CD4-positive, alpha-beta memory T cell (primary cell): ENCODE measurements at places on chromosomes 6 and 20. TPM values are rescaled to one million over a fixed set of nuclear protein-coding genes. Genes with fewer than 3 reads are reported as not detected.

DNA sequence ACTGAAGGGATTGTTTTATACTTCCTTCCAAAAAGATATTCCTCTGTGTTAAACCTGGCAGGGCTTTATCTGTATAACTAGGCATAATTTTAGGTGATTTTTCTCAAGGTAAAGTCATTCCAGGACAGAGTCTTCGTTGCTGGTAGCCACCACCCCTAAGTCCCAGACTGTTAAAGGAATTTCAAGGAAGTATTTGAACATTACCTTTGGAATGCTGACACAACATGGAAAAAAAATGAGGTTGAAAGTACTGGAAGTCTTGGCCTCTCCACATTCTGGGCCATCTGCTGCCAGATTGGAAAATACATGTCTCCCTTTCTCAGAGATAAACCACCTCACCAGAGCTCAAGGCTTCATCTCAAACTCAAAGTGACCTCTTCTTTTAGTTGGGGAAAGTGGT is 27.0 kb upstream of the ETV7 start:
- no peak for DNase-seq

DNA sequence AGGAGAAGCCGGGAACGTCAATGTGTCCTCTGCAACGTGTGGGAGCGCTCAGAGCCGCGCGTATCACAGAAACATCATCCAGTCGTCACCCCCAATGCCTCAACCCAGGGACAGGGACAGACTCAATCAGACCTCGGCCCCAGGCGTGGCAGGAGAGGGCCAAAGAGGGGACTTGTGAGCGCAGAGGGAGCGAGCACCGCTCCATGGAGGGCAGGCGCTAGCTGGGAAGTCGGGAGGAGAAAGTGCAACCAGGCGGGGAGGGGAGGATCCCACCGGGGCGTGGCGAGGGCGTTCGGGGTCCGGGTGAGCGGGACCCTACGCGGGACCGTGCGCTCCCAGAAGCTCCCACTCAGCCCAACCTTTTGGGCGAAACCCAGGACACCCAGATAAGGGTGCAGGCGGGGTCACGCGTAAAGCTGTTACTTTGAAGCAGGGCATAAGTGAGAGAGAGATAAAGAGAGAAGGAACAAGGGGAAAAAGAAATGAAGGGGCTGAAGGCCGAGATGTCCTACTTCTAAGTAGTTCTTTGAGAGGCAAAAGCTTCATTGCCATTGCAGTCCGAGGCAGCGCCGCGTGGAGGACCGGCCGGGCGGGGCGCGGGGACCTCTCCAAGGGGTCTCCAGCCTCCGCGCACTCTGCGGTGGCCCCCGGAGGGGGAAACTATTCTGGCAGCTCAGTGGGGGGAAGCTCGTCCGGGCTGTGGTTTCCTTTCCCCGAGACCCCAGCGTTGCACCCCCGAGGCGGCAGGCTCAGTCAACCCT is 862 bp upstream of the SOBP start:
- peak; percentile 13 for DNase-seq

DNA sequence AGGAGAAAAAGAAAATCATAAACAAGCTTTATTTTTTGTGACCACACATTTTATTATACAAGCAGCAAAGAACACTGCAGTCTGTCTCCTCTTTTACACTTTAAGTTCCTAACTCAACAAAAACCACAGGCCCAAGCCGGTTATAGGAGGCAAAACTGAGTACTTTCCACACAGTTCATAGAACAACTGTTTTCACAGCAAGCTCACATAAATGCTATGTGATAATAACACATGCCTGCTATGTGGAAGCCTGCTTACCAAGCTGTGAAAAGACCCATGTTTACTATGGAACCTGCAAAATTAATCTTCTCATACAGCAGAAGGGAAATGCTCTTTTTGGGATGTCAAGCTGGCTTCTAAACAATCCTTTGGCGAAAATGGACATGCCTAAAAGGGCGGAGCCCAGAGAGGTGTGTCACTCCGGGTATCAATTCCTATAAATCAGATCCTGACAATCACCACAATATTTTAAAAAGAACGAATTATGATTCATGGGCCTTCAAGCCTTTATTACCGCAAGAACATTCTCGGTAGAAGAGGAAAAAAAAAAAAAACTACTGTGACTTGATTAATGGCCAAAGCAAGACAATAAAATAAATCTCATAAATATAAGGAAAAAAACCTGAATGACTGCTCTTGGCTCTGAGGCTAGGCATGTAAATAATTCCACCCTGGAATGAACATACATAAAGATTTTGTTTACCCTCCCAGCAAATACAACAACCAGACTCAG is 2.6 kb downstream of the TRERF1 start:
- DNase-seq = no peak

DNA sequence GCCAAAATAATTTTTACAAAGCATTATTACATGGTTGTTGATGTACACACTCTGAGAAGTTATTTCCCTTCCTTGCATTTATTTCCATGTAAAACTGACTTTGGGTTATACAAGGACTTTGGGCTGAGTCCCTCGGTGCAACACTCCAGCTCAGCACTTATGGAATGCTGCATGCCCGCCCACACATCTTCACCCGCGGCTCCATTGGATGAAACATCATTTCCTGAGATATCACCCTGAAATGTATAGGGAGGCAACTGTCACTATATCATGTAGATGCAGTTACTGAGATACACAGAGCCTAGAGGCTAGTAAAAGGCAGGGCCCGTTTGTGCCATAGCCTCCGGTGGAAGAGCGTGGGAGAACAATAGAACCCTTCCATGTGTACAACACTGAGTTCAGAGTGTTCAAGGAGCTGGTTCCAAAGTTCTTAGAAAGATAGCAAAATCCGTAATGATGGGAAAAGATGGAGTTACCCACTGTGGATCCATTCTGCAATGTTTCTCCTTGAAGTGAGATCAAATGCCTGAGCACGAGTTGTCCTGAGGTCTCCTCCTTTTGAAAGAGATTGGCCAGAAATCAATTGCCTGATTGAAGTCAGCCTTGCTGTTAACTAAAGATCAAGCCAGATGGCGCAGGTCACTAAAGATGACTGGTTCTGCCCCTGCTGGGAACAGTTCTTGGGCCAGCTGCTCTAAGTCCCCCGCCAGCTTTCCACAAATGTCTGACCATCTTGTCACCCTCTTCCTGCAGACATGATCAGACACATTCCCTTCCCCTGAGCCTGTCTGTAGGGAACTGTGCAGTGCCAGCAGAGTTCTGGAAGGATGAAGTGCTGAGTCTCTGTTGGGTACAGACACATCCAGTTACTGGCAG is 100.9 kb upstream of the IYD start:
- no peak for DNase-seq

DNA sequence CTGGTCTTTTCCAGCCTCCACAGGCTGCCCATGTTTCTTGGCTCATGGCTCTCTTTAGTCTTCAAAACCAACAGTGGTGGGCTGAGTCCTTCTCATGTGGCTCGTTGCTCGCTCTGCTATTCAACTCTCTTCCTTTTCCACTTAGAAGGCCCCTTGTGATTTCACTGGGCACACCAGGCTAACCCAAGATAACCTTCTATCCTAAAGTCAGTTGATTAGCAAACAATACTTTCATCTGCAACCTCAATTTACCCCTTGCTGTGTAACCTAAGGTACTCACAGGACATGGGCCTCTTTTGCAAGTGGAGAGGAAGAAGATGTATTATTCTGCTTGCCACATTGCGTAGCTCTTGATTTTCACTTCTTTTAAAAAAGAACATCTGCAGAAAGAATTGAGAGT is 79.6 kb downstream of the UTRN start:
- no peak for DNase-seq

GRCh38 chr6:19394051-19394450 is 443.1 kb upstream of the ID4 start:
- DNase-seq = no peak

Gene VIP
- not detected for total RNA-seq

Gene PRR18
- not detected for total RNA-seq
